Adipose tissue (tissue), 3 donors: ENCODE measurements at places on chromosomes 5 and 9. TPM values are rescaled to one million over a fixed set of nuclear protein-coding genes. Genes with fewer than 3 reads are reported as not detected.

OR1L1 gene
- not detected for polyA plus RNA-seq

REEP2 gene
- polyA plus RNA-seq: 2.0 TPM

CCL21 gene
- polyA plus RNA-seq: 11.6 TPM

PCDHA4 gene
- under 0.01 TPM for polyA plus RNA-seq

TAF11L2 gene
- polyA plus RNA-seq: not detected

TMOD1 gene
- 12.1 TPM for polyA plus RNA-seq

BAAT gene
- polyA plus RNA-seq: 0.32 TPM

MYORG gene
- polyA plus RNA-seq: 6.1 TPM

EQTN gene
- not detected for polyA plus RNA-seq

SPATA31E1 gene
- not detected for polyA plus RNA-seq

SIT1 gene
- polyA plus RNA-seq: 1.0 TPM

GFI1B gene
- 0.04 TPM for polyA plus RNA-seq

HK3 gene
- 21.6 TPM for polyA plus RNA-seq

BRIX1 gene
- 27.2 TPM for polyA plus RNA-seq

PCDHB16 gene
- polyA plus RNA-seq: 0.72 TPM

CHSY3 gene
- 2.9 TPM for polyA plus RNA-seq

SYNPO gene
- 59.7 TPM for polyA plus RNA-seq

PCDHGA7 gene
- polyA plus RNA-seq: 0.11 TPM

SLC30A5 gene
- polyA plus RNA-seq: 17.2 TPM

CDK5RAP2 gene
- polyA plus RNA-seq: 38.8 TPM

C9 gene
- polyA plus RNA-seq: not detected

CARTPT gene
- 0.34 TPM for polyA plus RNA-seq

MYOZ3 gene
- polyA plus RNA-seq: 0.79 TPM

SLC34A1 gene
- not detected for polyA plus RNA-seq

ORM2 gene
- polyA plus RNA-seq: 1.1 TPM

SPINK4 gene
- polyA plus RNA-seq: not detected

TAF11L5 gene
- not detected for polyA plus RNA-seq

ATP10B gene
- polyA plus RNA-seq: 1.8 TPM

RABEPK gene
- 13.7 TPM for polyA plus RNA-seq

QRFP gene
- polyA plus RNA-seq: 0.03 TPM

MCTP1 gene
- 14.9 TPM for polyA plus RNA-seq

TMEM203 gene
- polyA plus RNA-seq: 16.8 TPM

CDX1 gene
- polyA plus RNA-seq: 0.12 TPM

PCDHA1 gene
- polyA plus RNA-seq: 0.03 TPM

SEMA5A gene
- polyA plus RNA-seq: 1.5 TPM

C8G gene
- polyA plus RNA-seq: 0.85 TPM

ATOSB gene
- 4.7 TPM for polyA plus RNA-seq

ADAMTS19 gene
- polyA plus RNA-seq: 0.01 TPM

NR3C1 gene
- polyA plus RNA-seq: 24.4 TPM

PRLR gene
- 0.25 TPM for polyA plus RNA-seq

TPPP gene
- polyA plus RNA-seq: 2.7 TPM

FEM1C gene
- polyA plus RNA-seq: 9.2 TPM

MCC gene
- polyA plus RNA-seq: 8.0 TPM

MOB3B gene
- 3.5 TPM for polyA plus RNA-seq

RELL2 gene
- polyA plus RNA-seq: 1.4 TPM

SLC6A3 gene
- polyA plus RNA-seq: 0.06 TPM

MYMK gene
- polyA plus RNA-seq: not detected

CRHBP gene
- polyA plus RNA-seq: 4.7 TPM

NUDT12 gene
- polyA plus RNA-seq: 4.8 TPM

AGXT2 gene
- polyA plus RNA-seq: not detected

SEMA4D gene
- 3.1 TPM for polyA plus RNA-seq

PKN3 gene
- polyA plus RNA-seq: 21.4 TPM

SLC45A2 gene
- not detected for polyA plus RNA-seq
